ENCODE measurements at places on chromosomes 6 and 20. TPM values are rescaled to one million over a fixed set of nuclear protein-coding genes. Genes with fewer than 3 reads are reported as not detected.

KCNG1 gene
- total RNA-seq = 3.6 TPM

CGAS gene
- 0.37 TPM for total RNA-seq

TFAP2B gene
- total RNA-seq = not detected

SMPDL3A gene
- 10.0 TPM for total RNA-seq

SCGN gene
- 1.2 TPM for total RNA-seq

HLA-DRB5 gene
- total RNA-seq = not detected

EDEM2 gene
- 10.8 TPM for total RNA-seq

CCN5 gene
- total RNA-seq = not detected

KCNK15 gene
- 0.22 TPM for total RNA-seq

CST2 gene
- not detected for total RNA-seq

NDUFAF4 gene
- 45.3 TPM for total RNA-seq

OVOL2 gene
- total RNA-seq = not detected

BNIP5 gene
- total RNA-seq = not detected

RAMACL gene
- total RNA-seq = 9.5 TPM

NPEPL1 gene
- total RNA-seq = 43.2 TPM

TTK gene
- 6.3 TPM for total RNA-seq

ADTRP gene
- not detected for total RNA-seq

Data from glutamatergic neuron (in vitro differentiated cells).